ENCODE measurements at places on chromosomes 5 and 9.

- no peak for DNase-seq
Observed at GRCh38 chr5:95406426-95407090, 15.4 kb downstream of the FAM81B start.

DNA sequence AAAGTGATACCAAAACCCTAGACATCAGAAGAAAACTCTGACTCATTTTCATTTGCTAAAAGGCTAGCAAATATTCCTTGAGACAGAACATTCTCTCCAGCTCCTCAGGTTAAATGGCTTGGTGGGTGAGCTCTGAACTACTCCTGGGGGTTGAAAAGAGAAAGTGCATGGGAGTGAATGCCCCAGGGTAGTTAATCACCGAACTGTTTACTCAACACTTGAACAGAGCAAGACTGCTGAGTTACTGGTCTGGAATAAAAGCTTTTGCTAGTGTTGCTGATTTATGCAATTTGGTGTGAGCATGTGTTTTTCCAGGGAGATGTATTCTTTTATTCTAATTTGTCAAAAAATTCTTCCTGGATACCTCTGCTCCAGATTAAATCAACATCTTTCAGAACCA is 88.3 kb upstream of the PRDM9 start:
- no peak for DNase-seq

DNA sequence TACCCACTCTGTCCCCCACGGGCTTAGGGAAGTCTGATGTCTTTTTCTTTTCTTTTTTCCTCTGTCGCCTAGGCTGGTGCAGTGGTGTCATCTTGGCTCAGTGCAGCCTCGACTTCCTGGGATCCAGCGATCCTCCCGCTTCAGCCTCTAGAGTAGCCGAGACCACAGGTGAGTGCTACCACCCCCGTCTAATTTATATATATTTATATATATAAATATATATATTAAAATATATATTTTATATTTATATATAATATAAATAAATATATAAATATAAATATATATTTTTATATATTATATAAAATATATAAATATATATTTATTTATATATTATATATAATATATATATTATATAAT is 3.3 kb upstream of the ANXA2R start:
- DNase-seq = no peak

GRCh38 chr5:52989781-52990527 is 802 bp downstream of the ITGA2 start:
- DNase-seq = no peak

- DNase-seq = no peak
Observed at GRCh38 chr9:27538647-27539046, 9.0 kb upstream of the MOB3B start.

- DNase-seq = no peak
Observed at GRCh38 chr5:7245121-7245651, 150.8 kb upstream of the ADCY2 start.

DNA sequence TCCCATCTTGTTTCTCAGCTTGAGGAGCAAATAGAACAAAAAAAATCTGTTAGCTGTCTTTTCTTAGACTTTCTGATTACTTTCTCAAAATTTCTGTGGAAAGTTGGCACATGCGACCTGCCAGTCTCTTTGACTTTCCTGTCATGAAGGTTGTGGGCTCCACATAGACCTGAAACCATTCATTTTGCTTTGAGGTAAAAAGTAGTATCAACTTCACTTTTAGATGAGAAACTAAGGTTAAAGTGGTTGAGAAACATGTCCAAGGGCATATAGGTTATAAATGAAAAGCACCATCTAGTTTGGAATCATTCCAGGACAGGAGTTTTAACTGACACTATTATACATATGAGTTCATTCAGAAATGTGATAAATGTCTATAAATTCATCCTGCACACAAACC is 42.7 kb downstream of the ST8SIA4 start:
- no peak for DNase-seq

GRCh38 chr5:151900891-151901290 is 23.8 kb downstream of the GLRA1 start:
- no peak for DNase-seq

DNA sequence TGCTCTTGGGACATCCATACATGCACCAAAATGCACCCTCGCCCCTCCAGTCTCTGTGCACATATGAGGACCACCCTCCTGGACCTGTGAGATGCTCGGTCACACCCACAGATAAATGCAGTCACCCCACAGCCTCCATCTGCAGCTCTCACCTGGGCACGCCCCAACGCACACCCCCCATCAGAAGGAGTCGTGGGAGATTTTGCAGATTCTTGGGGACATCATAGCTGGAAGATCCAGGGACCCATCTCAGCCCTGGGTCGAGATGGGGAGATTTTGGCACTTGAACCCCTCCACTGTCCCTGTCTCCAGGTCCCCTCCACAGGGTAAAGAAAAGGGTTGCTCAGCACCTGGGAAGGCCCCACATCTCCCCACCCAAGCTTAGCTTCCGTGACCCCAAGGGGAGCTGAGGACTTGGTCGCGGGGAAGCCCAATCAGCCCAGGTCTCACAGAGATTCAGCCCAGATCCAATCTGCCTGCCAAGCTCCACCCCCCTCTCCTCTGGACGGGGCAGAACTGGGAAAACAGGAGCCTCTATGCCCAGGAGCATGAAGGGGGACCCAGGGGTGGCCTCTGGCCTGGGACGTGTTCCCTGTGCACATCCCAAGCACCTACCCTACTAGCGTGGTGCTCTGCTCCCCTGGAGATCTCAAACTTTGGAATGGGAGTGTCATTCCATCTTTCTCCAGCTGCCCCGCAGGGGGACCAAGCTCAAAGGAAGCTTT is 89.2 kb upstream of the LMX1B start:
- no peak for DNase-seq
